ENCODE measurements at places on chromosomes 5 and 9.
A peak's percentile ranks its signal among the peaks of the same experiment; 100 is the strongest.

DNA sequence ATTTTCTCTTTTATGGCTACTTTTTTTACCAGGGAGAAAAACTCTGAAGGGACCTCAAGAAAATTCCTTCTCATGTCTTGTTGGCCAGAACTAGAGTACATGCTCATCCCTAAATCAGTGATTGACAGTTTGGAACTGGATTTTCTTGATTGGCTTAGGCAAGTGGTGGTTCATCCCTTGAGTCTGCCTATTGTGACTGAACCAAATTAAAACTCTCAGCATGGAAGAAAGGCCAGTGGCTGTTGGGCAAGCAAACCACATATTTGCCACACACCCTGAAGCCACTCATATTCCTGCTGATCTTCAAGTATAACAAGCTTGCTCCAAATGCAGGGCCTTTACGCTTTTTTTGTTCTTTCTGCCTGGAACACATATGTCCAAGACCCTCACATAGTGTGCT lies 7.2 kb upstream of the HOMER1 start:
- DNase-seq: no peak

DNA sequence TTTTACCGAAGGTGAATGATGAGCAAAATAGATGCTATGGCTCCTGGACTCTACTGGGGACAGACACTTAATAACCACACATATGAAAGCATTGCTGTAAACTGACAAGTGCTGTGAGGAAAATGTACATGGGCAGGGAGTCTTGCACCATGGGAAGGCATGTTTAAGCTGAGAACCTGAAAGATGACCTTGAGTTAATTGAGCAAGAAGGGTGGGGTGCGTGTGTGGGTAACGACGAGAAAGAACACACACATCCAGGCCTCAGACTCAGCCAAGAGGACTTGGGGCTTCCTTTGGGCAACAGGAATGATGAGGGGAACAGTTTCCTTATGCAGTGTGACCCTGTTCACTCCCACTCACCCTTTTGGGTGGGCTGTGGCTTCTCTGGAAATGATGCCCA lies 73.1 kb downstream of the HSPA4 start:
- no peak for DNase-seq

GRCh38 chr9:16904655-16905054 lies 34.2 kb upstream of the BNC2 start:
- DNase-seq: no peak

GRCh38 chr5:77483682-77484081 lies 8.4 kb downstream of the WDR41 start:
- DNase-seq: no peak

- DNase-seq: no peak
Observed at GRCh38 chr5:116543501-116543900, 31.1 kb downstream of the SEMA6A start.

GRCh38 chr5:119179857-119180641 lies 109.2 kb downstream of the DMXL1 start:
- no peak for DNase-seq

GRCh38 chr5:8770431-8770830 lies 775.4 kb downstream of the SEMA5A start:
- DNase-seq: no peak

GRCh38 chr9:89606624-89607311 lies 2.0 kb downstream of the GADD45G start:
- peak; percentile 75 for DNase-seq

DNA sequence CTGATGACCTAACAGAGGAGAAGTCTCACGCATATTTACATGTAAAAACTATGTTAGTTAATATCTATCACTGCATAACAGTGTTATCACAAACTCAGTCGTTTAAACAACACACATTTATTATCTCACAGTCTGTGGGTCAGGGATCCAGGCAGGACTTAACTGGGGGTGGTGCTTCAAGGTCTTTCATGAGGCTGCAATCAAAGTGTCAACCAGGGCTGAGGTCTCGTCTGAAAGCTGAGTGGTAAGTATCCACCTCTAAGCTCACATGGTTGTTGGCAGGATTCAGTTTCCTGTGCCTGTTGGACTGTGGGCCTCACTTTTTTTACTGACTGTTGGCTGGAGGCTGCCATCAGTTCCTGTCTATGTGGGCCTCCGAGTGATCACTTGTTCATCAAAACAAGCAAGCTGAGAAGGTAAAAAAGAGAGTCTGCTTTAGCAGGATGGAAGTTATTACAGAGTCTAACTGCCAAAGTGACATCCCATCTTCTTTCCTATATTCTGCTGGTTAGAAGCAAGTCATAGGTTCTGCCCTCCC lies 188.6 kb downstream of the CARTPT start:
- DNase-seq: no peak

All from D341Med (cell line).